Fibroblast of mammary gland (primary cell): ENCODE measurements at places on chromosomes 7 and 10.
A peak's percentile ranks its signal among the peaks of the same experiment; 100 is the strongest.

GRCh38 chr7:91263384-91264045 is 718 bp upstream of the FZD1 start:
- DNase-seq = no peak

DNA sequence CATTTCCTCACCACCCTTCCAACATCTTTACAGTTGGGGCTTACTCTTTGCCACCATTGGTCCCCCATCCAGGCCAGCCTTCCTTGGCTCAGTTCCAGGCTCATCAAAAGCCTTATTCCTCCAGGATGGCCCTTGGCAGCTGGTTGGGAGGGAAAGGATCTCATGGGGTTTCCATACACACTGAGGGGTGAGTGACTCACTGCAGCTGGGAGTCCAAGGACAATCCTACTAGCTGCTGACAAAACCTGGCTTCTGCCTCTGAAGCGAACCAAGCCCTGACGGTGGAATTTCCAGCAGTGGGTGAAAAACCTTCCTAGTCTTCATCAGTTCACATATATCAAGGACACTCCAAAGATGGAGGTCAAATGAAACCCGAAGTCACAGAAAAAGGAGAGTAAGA is 22.9 kb downstream of the CRHR2 start:
- DNase-seq = peak; percentile 57

- DNase-seq = no peak
Measured at GRCh38 chr7:20279979-20280378, 50.7 kb upstream of the ITGB8 start.

DNA sequence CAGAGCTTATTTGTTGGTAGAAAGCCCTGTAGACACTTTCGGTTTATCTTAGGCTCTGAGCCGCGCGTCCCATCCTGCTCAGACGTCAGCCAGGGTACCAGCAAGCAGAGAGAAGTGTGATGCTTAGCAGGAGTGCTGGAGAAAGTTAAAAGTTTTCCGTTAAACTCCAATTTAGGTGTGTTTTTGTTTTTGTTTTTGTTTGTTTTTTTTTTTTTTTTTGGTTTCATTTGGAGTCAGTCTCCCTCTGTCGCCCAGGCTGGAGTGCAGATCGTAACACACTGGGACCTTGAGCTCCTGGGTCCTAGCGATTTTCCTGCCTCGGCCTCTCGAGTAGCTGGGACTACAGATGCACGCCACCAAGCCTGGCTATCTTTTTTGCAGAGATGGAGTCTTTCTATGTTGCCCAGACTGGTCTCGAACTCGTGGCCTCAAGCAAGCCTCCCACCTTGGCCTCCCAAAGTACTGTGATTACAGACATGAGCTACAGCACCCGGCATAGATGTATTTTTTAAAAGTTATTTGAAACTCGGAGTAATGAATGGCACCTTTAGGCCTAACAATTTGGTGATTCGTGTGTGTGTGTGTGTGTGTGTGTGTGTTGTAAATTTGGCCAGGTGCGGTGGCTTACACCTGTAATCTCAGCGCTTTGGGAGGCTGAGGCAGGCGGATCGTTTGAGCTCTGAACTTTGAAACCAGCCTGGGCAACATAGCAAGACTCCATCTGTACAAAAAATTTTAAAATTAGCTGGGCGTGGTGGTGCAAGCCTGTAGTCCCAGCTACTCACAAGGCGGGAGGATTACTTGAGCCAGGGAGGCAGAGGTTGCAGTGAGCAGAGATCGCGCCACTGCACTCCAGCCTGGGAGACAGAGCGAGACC is 1.3 kb upstream of the HIP1 start:
- DNase-seq = peak; percentile 71

GRCh38 chr7:31256506-31256905 is 84.0 kb downstream of the NEUROD6 start:
- no peak for DNase-seq

DNA sequence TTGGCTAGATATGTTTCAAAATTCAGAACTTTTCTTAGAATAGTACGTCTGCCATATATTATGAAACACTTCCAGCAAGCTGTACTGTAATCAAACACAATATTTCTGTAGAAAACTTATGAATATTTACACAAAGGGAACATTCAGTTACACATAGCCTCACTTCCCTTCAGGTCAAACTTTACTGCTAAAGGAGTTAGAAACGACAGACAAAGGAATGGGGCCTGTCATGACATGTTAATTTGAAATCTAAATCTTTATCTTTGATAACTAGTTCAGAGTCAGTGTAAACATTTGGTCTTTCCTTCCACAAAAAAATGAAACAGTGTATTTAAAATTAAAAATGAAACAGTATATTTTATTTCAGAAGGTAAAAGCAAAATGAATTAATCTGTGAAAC is 1.0 kb upstream of the CROT start:
- DNase-seq = no peak

- DNase-seq = no peak
Measured at GRCh38 chr7:1662767-1663166, 7.3 kb upstream of the ELFN1 start.

- no peak for DNase-seq
Measured at GRCh38 chr7:134747326-134747725, 32.1 kb upstream of the CALD1 start.

- peak; percentile 92 for DNase-seq
Measured at GRCh38 chr7:101952355-101953247, 135.2 kb downstream of the CUX1 start.

DNA sequence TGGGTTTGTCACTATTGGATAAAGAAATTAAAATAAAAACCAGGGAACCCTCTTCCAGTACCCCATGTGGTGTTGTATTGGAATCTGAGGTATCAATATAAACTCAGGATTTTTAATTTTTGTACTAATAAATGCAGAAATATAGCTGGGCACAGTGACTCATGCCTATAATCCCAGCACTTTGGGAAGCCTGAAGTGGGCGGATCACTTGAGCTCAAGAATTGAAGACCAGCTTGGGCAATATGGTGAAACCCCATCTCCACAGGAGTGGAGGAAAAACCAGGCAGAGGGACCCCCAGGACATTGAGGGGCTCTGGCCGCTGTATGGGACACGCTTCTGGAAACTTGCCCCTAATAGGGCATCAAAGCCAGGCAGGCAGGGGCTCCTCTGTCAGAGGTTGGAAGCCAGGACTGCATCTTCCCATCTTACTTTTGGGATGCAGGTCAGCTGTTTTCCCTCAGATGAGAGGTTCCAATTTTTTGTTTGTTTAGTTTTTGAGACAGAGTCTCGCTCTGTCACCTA is 11.1 kb downstream of the ADIRF start:
- peak; percentile 31 for DNase-seq

DNA sequence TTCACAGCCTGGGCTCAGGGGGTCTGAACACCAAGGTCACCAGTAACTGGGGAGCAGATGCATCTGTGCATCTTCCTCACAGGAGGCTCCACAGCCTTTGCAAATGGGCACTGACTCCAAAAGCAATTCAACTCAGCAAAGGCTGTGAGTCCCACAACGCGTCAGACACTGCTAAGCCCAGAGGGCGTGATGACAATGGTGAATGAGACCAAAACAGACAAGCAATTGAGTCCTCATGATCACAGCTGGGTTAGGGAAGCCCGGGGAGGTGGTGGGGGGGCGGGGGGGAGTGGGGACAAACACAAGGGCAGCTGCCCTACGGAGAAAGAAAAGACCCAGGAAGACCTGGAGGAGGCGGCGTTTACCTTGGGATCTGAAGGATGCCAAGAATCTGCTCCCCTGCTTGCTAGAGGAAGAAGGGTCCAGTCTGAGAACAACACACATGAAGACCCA is 61.6 kb upstream of the RNF32 start:
- DNase-seq = no peak

GRCh38 chr7:148419856-148420832 is 170.4 kb upstream of the C7orf33 start:
- no peak for DNase-seq

DNA sequence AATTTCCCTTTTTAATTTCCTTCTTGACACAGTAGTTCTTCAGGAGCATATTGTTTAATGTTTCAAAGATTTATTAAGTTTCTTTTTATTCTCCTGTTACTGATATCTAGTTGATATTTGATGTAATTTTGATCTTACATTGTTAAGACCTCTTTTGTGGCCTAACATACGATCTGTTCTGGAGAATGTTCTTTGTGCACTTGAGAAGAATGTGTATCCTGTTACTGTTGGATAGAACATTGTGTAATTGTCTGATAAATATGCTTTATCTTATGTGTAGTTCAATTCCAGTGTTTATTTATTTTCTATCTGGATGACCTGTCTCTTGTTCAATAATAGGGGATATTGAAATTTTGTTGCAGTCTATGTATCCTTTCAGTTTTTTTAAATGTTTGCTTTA is 106.7 kb downstream of the ITGB1 start:
- DNase-seq = no peak

DNA sequence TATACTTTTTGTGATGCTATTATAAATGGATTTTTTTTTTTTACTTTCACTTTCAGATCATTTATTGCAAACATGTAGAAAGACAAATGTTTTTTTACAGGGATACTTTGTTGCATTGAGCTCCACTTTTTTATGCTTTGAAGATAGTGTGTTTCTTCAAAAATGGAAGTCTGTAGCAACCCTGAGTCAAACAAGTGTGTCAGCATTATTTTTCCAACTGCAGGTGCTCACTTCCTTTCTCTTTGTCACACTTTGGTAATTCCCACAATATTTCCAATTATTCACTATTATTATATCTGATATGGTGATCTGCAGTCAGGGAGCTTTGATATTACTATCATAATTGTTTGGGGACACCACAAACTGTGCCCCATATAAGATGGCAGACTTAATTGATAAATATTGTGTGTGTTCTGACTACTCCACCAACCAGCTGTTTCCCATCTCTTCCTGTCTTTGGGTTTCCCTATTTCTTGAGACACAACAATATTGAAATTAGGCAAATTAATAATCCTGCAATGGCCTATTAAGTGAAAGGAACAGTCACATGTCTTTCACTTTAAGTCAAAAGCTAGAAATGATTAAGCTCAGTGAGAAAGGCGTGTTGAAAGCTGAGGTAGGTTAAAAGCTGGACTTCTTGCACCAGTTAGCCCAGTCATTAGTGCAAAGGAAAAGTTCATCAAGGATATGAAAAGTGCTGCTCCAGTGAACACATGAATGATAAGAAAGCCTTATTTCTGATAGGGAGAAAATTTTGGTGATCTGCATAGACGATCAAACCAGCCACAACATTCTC is 231.3 kb upstream of the SH2B2 start:
- DNase-seq = no peak

DNA sequence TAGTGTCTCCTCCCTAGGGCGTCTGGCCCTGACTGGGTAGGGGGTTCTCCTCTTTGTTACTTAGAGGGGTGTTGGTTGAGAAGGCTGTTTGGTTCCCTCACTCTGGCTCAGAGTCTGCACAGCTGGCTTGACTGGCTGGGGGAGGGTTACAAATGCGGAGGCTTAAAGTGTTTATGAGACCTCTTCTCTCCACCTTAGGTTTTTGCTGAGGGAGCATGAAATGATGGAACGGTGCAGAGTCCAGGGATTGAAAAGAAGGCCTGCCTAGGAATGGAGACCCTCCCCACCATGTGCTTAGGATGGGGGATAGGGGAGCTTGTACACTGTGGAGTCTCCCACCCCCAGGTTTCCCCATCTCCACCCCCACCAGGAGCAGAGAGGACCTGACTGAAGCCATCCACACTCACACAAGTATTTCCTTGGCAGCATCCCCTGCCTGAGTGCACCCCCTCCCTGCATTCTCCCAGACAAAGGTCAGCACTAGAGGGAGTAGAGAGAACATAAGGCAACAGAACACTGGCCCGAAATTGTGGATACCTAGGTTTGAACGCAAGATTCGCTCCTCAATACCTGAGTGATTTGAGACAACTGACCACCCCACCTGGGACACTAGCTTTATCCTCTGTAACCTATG is 1.7 kb upstream of the LDB1 start:
- peak; percentile 25 for DNase-seq

DNA sequence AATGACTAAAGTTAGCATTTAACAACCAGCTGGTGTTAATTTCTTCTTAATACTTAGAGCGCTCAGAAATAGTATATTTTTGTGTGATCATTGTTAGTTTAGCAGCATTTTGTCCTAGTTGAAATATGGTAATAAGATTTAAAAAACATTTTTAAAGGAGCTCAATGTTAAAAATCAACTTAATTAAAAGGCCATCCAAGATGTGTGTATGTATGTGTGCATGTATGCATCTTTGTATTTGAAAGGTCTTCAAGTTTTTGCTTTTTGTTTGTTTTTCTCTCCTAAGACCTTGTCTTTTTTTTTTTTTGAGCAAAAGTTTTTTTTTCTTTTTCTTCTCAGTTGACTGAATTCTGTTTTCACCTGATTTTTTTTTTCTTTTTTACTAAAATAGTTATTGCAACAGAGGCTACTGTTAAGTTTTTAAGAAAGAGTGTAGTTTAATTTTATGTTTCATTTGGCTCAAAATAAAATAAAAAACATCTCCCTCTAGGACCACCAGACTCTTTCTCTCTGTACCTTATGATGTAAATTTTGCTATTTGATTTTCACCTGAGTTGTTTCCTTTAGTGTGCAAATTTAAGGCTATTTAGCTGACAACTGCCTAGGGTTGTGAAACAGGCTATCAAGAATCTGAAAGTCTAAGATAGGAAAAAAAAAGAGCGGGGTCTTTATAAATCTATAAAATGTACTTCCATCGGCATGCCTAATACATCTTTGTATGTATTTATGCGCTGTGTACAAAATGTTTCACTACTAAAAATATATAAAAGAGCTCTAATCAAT is 76.4 kb upstream of the C1GALT1 start:
- no peak for DNase-seq

- DNase-seq = no peak
Measured at GRCh38 chr7:30212701-30213111, 71.7 kb upstream of the ZNRF2 start.

- DNase-seq = no peak
Measured at GRCh38 chr7:129796186-129796775, 156.5 kb downstream of the UBE2H start.
